Activated CD8-positive, alpha-beta memory T cell treated with anti-CD3 and anti-CD28 coated beads for 1 hour (primary cell): ENCODE measurements at places on chromosomes 3 and 15.

DNA sequence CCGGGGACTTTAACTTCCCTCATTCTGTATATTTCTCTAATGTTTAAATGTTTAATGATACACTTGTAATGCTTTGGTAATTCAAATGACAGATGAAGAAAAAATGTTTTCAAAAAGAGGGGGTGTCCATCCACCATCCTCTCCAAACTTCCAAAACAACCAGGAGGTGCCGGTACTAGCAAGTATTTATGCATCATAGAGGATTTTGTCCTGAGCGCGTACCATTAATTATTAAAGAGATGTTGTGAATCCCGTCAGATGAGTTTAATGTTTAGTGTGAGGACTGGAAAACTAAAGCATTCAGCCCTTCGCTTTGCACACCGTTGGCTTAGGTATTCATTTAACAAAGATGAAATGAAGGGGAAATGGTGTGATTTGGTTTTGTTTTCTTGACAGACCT, 1.3 kb downstream of the SLC28A1 start:
- no peak for DNase-seq

GRCh38 chr3:187002915-187003314, 72.6 kb downstream of the ST6GAL1 start:
- DNase-seq, result no peak

DNA sequence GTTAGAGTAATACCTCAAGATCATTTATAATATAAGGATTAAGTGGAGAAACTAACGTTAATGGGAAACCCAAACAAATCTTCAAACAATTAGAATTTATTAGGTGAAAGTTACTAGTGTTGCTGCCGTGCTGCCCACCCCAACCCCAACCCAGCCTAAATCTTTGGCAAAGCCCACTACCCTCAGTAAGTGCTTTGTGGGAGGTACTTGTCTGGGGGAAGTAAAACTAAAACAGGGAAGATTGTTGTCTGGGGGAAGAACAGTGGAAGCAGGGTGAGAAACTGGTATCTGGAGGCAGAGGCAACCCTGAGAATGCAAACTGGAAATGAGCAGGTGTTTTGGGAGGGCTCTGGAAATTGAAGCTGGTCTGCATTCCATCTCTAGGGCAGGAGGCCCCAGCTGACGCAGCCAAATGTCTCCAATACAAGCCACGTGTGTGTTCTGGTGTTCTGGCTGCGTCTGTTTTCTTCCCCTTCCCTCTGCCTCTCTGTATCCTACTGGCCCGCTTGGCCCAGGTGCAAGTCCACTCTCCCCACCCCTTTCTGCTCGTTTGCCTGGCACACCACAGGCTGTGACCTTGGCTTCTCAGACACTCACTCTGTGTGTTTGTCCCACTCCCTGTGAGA, 32.7 kb downstream of the FEM1B start:
- DNase-seq, result no peak

DNA sequence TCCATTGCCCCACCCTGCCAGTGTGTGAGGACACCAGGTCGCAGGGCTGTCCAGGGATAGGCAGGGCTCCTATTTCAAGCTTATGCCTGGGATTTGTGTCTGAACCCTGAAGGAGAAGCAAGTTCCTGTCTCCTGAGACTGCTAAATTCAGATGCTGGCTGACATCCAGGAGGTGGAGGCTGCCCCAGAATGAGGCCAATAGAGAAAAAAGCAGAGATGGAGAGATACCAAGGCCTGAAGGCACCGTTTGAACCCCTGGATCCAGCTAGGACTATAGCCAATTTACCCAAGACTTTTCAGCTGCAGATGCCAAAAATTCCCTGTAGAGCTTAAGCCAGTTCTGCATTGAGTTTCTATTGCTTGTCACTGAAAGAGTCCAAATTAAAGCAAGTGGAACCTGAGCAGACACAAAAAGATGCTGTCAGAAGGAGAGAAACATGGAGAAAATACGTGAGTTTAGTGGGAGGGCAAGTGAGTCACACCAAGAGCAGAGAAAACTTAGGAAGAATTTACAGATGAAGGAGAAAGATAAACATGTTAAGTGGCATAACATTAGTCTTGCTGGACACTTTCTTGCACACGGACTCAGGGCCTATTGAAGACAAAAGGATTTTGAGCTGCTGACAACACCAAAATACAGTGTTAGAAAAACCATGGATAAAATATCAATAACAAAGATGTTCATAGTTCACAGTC, 148.6 kb downstream of the CNTN3 start:
- DNase-seq, result no peak

- DNase-seq, result no peak
Measured at GRCh38 chr3:54826251-54826691, 101.6 kb downstream of the LRTM1 start.

GRCh38 chr3:46500656-46501635, 3.2 kb downstream of the RTP3 start:
- DNase-seq, result no peak

DNA sequence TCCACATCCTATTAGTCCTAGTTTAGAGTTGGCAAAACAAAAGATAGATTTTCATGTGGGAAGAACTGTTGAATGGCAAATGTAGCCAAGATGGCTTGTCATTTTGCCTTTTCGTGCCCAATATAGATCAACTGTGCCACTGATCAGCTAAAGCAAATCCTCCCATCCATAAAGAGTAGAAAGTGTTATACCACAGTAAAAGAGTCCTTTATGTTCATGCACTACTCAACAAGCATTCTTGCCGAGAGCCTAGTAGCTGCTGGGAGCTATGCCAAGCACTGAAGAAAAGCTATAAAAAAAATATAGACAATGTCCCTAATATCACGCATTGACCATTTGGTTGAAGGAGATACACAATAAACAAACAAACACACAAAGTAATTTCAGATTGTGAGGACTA, 225.2 kb downstream of the KCNMB2 start:
- DNase-seq, result no peak

GRCh38 chr3:21734746-21735145, 16.3 kb downstream of the ZNF385D start:
- no peak for DNase-seq

DNA sequence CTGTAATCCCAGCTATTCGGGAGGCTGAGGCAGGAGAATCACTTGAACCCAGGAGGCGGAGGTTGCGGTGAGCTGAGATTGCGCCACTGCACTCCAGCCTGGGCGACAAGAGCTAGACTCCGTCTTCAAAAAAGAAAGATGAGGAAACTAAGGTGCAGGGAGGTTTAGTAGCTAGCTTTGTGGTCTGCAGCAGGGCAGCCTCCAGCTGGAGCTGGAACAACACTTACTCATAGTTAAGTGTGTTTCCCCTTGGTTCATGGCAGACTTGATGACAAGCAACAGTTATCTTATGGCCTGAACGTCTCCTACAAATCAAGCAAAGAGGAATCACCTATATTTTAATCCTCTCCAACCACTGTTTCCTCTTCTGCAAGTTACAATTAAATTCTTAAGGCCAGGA, 12.6 kb downstream of the KAT2B start:
- no peak for DNase-seq

- DNase-seq, result no peak
Measured at GRCh38 chr3:107508331-107508730, 14.4 kb upstream of the BBX start.

DNA sequence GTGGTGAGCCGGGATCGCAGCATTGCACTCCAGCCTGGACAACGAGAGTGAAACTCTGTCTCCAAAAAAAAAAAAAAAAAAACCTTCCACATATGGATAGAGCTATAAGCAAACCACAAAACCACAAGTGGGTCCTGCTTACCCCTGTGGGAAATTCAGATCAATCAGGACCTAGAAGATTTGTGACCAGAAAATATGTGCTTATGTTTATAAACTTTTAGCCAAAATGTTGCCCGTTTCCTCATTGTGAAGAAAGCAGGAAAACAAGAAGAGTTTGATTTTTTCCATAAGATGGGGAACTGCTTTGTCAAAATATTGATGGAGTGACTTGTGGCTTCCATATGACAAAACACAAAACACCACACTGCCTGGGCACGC, 3.4 kb upstream of the SLC25A38 start:
- no peak for DNase-seq

GRCh38 chr3:195095035-195095703, 175.8 kb downstream of the XXYLT1 start:
- DNase-seq, result no peak

DNA sequence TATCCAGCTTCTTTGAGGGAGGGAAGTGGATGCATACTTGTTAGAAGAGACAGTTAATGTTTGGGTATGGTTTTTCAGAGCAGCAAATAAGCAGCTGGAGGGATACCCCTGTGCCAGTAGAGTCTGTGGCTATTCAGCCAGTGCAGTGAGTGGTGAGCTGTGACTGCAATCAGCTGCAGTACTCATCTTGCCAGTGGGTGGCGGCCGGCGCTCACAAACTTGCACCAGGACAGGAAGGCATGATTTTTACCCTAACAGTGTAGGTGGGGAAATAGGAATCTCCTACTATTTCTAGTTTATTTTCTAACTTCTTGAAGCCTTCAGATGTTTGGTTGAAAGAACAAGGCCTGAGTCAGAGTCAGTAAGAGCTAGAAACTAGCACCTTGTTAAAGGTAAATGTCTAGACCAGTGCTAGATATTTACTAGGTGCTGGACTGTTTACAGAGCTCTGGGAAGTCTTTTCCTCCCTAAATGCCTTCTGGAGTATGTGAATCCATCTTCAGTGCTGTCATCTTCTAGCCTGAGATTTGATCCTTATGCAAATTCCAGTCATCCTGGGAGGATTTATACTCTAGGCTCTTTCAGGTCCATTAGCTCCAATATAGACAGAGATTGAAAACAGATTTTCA, 23.6 kb downstream of the TIMP4 start:
- peak; percentile 35 for DNase-seq

DNA sequence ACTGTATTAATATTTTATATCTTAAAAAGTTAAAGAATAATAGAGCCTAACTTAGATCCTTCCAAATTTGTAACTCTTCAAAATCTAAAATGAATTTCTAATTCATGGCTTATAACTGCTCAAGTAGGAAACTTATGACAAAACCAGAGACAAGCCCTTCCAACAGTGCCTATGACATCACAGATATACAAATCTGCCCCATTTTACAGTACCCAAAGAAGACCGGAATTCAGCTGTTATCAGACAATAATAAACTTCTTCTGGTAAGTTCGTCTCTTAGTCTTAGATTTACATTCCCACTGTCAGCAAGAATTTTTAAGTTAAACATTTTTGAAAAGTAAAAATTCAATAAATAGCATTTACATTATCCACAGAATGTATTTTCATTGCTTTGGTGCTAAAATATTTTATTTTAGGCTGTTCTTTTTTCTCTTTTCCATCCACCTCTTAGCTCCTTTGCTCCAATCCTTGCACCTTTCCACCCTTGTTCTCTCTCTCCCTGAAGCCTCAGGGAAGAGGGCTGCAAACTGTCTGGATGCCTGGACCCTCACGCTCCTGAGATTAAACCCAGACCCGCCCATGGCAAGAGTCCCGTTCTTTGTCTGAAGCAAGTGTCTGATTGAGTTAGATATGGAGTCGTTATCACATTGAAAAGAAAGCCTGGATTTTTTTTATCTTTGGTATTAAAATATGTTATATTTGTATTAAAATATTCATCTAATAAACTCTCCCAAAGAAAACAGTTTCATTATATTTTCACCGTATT, 312.7 kb downstream of the ZBTB20 start:
- no peak for DNase-seq

GRCh38 chr3:98567666-98568270, 25.6 kb downstream of the CPOX start:
- DNase-seq, result no peak

- no peak for DNase-seq
Measured at GRCh38 chr3:124837730-124838186, 49.4 kb downstream of the ITGB5 start.

DNA sequence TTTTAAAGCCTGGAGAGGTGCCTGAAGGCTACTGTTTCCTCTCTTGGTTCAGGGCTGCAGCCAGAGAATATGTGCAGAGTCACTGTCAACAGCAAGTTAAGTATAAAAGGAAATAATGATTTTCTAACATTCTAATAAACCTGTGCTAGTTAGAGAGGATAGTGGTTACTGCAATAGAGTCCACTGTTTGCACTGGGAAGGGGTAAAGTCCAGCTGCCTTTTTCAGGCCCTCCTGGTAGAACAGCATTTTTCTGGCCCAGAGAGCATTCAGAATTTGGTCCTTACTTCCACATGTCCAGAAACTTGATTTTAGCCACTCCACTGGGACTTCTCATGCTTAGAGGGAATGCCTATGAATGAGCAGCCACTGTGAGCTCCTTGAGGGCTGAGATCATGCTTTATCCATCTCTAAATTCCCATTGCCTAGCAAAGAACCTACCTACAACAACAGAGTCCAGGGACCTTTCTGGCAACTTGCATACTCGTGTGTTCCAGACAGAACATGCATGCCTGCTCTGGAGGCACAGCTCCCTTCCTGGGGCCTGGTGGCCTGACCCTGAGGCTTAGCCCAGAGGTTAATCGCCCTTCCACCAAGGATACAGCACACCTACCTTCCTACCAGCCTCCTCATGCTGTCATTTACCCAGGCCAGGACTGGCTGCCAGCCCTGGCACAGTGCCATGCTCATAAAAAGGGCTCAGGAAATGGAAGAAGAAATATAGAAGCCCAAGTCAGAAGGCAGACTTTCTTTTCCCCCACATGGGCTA, 50.3 kb upstream of the ATP13A3 start:
- DNase-seq, result no peak

DNA sequence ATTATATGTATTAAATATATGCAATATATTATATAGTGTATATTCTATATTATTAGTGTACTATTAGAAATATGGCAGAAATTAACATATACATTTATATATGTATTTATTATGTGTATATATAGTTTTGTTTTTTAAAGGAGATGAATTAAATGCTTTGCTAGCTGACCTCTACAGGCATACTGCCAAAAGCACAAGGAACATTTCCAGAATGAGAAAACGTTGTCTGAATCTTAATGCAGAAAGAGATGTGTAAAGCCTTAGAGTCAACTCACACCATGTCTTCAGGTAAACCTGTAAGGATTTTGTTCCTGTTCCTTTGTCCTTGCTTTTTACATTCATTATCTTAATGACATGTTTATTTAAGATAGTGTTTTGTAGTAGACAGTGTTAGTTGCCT, 111.9 kb downstream of the ST8SIA2 start:
- no peak for DNase-seq

DNA sequence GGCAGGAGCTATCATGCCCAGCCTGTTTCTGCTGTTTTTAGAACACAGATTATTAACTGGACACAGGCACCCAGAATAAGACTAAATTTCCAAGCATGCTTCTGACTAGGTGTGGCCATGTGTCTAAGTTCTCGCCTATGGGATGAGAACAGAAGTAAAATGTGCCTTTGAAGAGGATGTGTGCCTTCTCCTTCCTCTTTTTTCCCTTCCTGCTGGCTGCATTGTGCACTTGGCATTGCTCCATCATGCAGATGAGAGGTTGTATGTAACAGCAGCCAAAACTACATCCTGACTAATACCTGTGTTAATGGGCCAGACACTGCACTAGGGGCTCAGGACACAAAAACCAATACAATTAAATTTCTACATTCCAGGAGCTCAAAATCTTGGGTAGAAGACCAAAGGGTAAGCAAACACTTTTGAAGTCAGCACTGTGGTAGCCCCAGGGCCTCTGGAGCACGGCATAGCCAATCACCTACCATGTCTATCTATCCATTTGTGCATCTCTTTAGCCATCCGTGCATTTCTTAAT, 40.9 kb upstream of the RNU6-1 start:
- DNase-seq, result no peak

GRCh38 chr15:74265046-74265639, 29.0 kb downstream of the CCDC33 start:
- no peak for DNase-seq
